ENCODE measurements at places on chromosomes 4 and X.

DNA sequence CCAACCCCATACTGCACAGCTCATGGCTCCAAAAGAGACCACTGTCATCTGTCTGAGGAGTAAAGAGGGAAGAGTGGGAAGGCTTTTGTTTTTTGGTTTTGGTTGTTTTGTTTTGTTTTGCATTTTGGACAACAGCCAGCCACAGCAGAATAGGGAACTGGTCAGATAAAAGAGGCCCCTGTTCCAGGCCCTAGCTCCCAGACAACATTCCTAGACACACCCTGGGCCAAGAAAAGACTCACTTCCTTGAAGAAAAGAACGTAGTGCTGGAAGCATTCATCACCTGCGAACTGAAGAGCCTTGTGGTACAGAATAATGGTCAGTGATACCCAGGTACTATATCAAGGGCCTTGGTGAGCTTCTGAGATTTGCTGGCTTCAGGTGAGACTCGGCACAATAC is 619.4 kb upstream of the SPANXN1 start:
- DNase-seq: no peak

DNA sequence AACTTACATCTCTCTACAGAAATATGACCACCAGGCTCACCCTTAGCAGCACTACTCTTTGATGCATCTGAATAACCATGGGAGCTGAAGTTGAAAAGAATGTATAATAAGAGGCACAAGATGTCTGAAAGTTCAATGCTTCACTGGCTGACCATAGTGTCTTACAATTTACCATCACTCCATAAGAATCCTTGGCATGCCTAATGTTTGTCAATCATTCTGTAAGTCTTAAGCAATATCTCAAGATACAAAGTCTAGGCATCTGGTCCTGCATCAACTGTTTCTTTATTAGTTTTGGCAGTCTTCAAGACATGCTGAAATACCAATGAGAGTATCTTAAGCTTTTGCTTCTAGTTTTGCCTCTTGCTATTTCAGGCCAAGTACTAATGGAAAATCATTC is 755.5 kb downstream of the STIM2 start:
- DNase-seq: no peak

DNA sequence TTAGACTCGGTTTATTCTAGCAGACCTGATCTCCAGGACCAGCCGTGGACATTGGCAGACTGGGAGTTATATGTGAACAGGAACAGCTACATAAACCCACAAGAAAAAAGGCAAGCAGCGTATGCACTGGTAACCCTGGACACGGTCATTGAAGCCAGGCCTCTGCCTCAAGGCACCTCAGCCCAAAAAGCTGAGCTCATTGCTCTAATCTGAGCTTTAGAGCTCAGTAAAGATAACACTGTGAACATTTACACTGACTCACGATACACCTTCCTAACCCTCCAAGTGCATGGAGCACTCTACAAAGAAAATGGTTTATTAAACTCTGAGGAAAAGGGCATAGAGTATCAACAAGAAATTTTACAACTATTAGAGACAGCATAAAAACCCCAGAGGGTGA is 148.9 kb upstream of the FGF16 start:
- no peak for DNase-seq

DNA sequence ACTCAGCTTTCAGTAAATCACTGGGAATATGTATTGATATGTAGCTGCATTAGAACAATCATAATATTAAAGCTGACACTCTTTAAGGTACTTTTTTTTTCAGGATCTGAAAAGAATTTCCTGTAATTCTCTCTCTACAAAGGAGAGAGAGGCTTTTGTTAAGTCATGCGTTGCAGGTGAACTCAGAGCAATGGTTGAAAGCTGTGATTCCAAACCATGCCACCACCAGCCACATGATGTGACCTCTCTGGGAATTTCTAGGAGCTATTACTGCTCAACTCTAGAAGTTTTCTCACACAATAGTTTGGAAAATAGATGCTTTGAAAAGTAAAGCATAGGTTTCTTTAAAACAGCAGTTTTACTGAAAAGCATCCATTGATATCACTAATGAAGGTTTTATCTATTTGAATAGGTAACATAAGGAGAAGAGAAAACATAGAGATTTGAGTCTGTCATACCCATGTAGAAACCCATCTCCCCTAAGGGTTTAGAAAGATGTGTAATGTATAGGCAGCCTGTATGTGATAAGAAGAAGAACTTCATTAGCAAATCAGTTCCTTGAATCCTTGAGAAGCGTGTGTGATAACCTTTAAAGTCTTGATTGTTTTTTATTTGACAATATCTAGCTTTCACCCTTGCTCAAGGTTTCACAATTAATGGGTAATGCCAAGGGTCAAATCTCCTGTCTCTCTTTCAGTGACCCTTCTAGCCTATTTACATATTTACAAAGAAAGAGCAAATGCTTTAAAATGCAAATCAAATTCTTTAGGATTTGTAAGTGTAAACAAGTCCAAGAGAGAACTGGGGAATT is 161.0 kb upstream of the ANKRD50 start:
- no peak for DNase-seq

DNA sequence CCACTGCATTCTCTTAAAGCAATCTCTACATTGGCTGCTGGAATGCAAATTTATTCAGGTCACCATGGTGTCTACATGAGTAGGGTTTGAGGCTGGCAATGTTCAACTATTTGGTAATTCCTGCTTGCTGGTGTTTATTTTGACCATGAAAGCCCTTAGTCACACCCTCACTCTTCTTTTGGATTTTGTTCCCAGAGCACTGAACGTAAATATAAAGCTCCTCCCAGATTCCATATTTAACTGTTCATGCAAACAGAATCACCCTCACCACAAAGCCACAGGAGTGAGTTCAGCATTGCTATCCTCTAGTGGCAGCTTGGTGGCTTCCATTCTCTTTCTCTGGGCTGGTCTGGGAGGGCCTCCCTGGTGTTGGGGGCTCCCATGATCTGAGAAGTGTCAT is 82.8 kb downstream of the LNX1 start:
- no peak for DNase-seq

- DNase-seq: no peak
Observed at GRCh38 chrX:20029728-20030127, 38.9 kb upstream of the BCLAF3 start.

DNA sequence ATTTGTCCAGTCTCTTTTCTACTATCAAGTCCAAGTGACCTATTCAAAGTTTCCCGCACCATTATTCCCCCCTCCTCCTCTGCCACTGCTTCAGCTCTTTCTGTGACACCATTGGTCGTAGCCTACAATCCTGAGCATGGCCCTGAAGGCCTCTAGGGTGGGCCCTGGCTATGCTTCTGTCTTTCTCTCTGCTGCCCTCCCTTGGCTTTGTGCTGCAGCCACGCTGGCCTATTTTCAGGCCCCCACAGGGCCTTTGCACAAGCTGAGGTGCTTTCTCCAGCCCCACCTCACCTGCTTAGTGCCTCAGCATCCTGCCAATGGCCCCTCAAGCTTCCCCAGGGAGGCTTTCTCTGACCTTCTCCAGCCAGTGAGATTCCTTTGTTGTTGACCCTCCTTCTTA is 156.5 kb downstream of the NHS start:
- DNase-seq: no peak

DNA sequence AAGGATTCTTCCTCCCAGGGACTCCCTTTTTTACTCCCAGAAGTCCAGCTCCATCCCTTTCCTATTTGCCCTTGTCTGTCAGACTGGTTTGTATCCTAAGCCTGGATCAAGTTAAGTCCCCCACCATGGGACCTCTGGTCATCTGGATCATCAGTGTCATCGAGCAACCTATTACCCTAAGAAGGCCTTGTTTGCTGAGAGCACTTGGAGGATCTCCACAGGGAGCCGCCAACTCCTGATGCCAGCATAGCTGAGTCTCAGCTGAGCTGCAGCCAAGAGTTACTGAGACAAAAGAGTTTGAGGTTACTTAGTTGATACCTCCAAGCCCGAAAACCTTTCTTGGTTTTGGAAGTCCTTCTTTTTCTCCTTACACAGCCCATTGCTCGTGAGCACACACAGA is 10.1 kb upstream of the DAPP1 start:
- DNase-seq: no peak

DNA sequence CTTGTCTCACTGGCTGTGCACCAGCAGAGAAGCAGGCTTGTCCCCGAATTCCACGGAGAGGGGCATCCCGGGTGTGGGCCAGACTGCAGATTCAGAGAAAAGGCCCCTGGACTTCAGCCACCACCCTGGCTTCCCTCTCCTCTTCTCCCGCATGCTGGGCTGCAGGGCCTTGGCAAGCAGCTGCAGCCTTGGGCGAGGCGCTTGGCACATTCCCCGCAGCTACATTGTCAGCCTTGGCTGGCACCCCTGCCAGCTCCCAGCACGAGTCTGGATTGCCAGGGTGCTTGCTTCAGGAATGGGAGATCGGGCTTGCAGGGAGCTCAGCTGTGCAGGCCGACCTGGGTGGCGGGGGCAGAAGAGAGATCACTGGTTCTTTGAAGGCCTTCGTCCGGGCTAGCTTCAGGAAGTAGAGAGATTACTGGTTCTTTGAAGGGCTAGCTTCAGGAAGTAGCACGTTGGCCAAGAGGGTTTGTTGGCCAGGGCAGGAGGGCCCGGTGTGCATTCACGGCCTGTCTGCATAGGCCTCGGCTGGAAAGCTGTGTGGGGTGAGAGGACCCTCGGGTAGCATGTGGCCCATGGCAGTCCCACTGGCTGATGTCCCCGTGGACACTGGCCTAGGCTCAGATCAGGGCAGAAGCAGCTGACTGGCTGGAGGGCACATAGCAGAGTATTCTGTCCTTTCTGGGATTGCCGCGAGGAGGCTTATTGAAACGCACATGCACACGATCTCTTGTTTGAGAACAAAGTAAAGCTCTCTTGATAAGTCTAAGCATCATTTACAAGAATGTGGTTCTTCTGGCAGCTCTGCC is 2.7 kb downstream of the ABCD1 start:
- no peak for DNase-seq

DNA sequence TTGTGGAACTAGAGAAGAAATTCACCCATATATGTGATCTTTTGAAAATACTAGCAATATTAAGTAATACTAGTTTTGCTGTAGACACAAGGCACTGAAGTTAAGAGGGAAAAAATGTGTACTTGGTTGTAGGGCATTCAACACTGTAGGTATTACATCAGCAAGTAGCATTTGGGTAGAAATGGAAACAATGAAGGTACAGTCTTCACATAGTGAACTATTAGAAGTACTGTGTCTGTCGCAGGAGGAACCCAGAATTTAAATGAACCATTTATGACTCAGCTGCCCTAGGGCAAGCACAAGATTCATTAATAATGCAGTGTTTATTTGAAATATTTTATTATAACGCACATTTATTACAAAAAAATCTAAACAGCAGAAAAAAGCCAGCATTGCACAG is 572.7 kb upstream of the TENM3 start:
- no peak for DNase-seq

DNA sequence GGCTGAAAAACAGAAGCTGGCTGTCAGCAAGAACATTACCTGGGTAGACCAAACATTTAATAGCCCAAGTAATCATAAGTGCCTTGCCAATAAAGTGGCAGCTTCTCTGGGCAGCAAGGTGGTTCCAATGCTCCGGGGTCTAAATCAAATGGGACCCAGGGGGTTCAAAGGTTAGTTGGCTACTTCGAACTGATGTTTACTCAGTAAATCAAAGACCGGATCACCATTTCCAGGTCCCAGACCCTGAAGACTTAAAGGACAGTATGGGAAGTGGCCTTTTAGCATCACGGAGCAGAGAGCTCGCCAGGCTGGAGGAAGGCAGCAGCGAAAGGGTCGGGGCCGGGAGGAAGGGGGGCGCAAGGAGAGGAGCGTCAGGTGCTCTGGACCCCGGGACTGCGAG is 1.0 kb downstream of the SH3KBP1 start:
- DNase-seq: no peak

GRCh38 chr4:115844180-115844579 is 730.8 kb upstream of the NDST4 start:
- no peak for DNase-seq

GRCh38 chr4:126986828-126987227 is 645.9 kb upstream of the INTU start:
- no peak for DNase-seq

DNA sequence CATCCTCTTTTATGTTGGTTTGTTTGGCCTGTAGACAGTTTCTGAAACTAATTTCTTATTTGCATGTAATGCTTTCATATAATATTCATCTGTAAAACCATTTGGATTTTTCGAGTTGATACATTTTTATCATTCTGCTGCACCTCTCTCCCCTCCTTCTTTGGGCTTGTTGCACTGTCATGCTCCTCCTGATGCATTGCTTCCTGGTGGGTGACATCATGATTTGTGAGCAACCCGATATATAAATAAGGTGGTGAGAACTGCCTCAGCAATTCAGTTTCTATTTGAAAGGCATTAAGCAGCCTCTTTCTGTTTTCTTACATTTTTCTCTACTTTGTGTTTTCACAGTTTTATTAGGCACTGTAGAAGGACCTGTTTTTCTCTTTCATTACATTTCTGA is 515.7 kb downstream of the RPA4 start:
- no peak for DNase-seq

- DNase-seq: no peak
Observed at GRCh38 chr4:144787365-144788258, 141.7 kb downstream of the HHIP start.

- DNase-seq: no peak
Observed at GRCh38 chrX:20361890-20362262, 95.2 kb upstream of the RPS6KA3 start.

- DNase-seq: no peak
Observed at GRCh38 chr4:140300271-140300970, 73.0 kb upstream of the SCOC start.

- peak; percentile 0 for DNase-seq
Observed at GRCh38 chrX:70970482-70970995, 39.6 kb upstream of the SLC7A3 start.

- DNase-seq: no peak
Observed at GRCh38 chrX:5242091-5242790, 986.4 kb downstream of the NLGN4X start.

- no peak for DNase-seq
Observed at GRCh38 chrX:39720945-39721344, 376.8 kb downstream of the BCOR start.

- DNase-seq: no peak
Observed at GRCh38 chr4:77922158-77923094, 59.8 kb downstream of the MRPL1 start.

GRCh38 chr4:131430302-131430701 is 1718.8 kb upstream of the PCDH10 start:
- DNase-seq: no peak

- no peak for DNase-seq
Observed at GRCh38 chr4:98245226-98245625, 16.0 kb upstream of the RAP1GDS1 start.

DNA sequence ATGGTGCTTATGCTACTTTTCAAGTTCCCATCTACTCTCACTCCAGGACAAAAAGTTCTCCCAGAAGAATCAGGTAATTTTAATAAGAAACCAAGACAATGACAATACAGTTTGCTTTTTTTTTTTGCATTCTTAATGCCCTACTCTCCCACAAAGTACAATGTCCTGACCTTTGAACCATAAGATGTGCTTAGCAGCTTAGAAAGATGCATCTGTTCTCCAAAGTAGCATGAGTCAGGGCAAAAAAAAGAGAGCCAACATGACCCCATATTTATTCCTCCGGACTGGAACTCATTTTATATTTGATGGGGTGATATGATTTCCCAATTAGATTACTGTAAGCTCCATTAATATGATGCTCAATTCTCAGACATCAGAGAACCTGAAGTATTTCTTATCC is 16.5 kb upstream of the PDCL2 start:
- DNase-seq: no peak

GRCh38 chrX:39931529-39932282 is 166.1 kb downstream of the BCOR start:
- DNase-seq: no peak

Measured in memory B cell (primary cell).